ENCODE measurements at places on chromosomes 1 and 21.

DNA sequence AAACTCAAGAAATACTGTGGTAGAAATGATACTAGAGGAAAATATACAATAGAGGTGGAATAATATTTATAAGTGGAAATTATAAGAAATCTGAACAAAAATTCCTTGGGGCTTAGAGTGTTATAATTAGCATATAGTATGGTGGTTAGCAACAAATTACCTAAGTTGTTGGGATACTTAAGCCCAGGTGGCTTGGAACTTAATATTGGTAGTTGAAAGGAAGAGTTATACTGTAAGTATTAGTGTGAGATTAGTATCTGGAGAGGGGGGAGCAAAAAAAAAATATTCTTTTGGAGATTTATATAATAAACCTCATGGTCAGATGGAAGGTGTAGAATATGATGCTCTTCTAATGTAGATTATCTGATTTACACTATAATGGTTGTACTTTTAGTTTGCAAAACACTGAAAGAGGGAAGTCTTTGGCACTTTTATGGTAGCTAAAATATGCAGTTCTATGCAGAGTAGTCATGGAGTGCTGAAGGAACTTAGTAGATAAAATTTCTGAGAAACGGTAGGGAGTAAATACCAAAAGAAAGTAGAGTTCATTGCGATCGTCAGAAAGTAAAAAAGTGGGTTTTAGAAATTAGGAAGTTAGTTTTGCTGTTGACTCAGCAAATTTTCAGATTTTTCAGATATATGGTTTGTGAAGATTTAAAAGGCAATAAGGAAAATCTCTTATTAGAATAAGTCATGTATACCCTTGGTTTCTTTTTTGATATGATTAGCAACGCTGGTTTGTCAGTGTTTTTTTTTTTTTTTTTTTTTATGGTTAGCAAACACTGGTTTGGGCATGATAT, 45.7 kb downstream of the MTF2 start:
- DNase-seq, result no peak

- no peak for DNase-seq
Measured at GRCh38 chr1:201391651-201392511, 7.2 kb downstream of the LAD1 start.

GRCh38 chr1:116586741-116587143, 15.9 kb upstream of the CD58 start:
- DNase-seq, result no peak

DNA sequence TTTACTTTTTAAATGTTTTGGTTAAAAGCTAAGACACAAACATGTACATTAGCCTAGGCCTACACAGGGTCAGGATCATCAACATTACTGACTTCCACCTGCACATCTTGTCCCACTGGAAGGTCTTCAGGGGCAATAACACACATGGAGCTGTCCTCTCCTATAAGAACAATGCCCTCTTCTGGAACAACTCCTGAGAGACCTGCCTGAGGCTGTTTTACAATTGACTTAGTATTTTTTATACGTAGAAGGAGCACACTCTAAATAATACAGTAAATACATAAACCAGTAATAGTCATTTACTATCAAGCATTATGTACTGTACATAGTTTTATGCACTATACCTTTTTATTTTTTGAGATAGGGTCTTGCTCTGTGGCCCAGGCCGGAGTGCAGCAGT, 14.1 kb upstream of the MOB3C start:
- no peak for DNase-seq

DNA sequence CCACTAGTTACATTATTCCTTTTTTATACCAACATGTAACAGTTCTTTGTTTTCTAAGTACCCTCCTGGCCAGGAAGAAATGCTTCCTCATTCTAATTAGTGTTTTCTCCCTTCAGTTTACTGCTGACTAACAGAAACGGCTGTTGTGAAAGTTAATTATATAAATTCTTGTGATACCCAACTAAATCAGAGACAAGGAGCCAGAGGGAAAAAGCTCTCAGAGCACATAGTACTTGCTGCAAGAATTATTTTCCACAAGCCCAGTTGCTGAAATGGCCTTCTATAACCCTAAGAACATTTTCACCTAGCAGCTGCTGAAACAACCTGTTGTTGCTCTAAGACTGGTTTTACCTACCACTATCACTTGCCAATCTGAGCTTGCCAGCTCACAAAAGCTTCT, 82.4 kb downstream of the FAF1 start:
- DNase-seq, result peak; percentile 9

DNA sequence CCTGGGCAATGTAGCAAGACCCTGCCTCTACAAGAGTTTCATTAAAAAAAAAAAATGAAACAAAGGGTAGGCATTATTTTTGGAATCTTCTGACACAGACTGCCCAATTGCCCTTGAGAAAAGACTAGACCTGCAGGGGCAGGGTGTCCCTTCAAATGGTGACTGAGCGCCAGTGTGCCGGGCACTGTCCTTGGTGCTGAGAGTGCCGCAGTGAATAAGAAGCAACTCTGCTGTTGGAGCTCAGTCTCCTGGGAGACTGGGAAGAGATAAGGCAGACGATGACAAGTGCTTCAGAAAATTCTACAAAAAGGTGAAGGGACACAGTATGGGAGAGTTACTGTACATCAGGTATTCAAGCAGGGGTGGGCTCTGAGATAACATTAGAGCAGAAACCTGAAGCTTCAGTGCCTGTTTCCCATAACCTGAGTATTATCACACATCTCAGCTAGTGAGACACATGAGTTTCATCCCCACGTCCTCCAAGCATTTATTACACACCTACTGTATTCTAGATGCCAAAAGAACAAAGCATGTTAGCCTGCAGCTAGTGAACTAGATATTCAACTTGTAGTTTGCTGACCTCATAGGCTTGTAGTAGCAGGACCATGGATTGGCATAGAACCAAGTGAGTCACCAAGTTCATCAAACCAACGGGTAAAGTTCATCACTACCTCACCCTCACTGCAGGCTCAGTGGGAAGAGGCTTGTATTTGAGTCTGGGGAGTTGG, 18.4 kb upstream of the RPL11 start:
- DNase-seq, result peak; percentile 40

- DNase-seq, result peak; percentile 1
Measured at GRCh38 chr1:231460614-231461013, 38.5 kb upstream of the EGLN1 start.

DNA sequence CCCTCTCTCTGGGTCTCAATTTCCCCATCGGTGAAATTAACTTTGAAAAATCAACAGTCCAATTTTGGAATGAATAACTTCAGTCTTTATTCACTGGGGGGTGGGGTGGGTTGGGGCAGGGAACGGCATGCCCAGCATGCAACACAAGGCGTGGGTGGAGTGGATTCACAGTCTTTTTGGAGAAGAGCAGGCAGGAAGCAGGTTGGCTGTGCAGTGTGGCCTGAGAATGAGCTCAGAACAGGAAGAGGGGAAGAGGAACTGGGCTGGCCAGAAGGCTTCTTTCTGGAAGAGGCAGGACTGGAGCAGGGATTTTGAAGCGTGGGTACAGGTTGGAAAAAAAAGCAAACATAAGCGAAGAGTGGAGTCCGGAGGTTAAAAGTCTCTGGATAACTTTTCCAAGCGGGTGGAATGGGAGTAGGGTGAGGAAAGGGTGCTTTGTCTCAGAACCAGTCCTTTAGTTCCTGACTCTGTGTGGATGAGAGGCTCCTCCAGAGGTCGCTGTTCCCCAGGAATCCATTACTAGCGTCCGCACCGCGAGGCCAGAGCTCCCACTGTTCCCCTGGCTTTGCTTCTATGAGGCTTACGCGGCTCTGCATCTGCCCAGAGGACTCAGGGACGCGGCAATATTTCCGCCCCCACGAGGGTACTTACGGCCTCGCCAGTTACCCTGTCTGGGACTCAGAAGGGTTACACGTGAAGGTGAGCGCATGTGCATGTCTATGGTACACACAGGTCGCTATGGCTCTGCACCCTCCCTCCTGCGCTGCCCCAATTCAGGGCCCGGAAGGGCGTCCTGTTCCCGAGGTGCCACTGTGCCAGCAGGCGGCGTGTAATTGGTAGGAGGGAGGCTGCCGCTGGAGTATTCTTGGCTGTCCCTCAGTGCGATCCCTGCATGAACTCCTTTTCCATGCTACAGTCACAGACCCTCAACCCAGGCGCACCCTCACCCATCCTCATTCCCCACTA, 5.5 kb upstream of the FOXD2 start:
- DNase-seq, result peak; percentile 72

DNA sequence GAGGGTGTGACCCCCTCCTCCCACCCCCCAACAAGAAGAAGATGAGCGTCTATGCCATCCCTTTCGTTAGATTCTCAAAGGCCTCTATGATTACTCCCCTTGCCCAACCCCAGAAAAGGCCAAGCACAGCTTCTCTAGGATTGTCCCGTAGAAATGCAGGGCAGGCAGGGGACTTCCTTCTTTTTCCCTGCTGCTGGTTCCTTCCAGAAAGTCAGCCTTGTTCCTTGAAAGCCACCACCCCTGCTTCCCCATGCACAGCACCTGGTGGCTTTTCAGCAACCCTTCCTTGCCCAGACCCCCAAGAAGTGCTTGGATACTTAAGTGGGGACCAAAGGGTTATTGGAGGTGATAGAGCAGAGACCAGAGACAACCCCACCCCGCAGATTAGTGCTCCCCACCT, 75.1 kb downstream of the ARHGEF10L start:
- no peak for DNase-seq

DNA sequence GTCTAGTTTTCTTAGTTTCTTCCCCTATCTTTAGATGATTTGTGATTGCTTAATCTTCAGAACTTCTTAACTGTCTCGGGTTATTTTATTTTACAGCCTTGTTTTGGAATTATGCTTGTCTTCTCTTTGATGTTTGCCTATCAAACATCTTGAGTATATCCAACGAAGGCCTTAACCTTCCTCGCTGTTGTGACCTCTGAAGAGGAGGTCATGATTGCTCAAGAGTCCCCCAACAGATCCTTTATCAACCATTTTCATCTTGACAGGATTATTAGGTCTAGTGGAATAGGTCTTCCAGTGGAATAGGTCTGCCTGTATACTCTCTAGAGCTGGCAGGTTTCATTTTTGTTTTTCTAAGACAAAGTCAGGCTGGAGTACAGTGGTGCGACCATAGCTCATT, 45.7 kb downstream of the UBE4B start:
- DNase-seq, result no peak

- DNase-seq, result no peak
Measured at GRCh38 chr1:238892612-238893011, 493.8 kb upstream of the CHRM3 start.

DNA sequence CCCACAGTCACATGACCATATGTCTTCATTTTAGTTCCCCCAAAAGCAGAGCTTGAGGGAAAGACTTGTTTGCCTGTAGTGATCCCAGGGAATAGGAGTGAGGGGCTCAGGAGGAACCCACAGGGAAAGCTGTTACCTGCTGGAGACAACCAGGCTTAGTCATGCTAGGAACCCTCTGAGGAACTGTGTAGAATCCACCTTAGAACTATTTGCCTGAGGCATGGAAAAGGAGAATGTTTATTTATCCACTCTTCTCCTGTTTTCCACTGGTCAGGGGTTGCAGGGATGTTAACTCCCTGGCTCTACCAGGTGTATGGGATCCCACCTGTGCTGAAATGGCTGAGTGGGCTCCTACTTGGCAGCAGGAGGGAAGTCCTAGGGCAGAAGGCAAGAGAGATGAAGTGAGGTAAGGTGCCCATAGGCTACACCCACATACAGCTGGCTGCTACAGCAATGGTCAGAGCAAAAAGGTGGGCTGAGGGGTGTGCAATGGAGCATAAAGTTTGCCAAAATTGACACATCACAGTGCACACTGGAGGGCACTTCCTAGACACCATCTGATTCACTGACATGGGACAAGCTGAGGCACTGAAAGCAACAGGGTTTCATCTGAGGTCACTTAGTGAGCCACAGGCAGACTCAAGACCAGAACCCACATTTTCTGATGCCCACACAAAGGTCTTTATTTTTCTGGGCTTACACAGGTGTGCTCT, 29.7 kb upstream of the CYP4B1 start:
- DNase-seq, result no peak

DNA sequence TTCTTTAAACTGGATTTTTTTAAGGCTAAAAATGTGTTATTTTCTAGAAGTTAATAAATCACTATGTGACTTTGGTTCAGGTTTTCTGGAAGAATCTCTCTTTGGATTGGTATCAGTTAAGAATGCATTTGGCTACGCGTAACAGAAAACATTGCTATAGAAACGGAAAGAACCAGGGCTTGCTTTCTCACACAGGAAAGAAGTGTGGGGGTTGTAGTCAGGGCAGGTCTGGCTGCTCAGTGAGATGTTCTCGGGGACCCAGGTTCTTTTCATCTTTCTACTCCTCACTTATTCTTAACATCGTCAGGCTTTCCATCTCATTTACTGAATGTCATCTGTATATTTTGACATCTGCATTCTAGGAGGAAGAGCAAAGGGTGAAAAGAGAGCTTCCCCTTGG, 191.4 kb downstream of the ZBTB18 start:
- no peak for DNase-seq

DNA sequence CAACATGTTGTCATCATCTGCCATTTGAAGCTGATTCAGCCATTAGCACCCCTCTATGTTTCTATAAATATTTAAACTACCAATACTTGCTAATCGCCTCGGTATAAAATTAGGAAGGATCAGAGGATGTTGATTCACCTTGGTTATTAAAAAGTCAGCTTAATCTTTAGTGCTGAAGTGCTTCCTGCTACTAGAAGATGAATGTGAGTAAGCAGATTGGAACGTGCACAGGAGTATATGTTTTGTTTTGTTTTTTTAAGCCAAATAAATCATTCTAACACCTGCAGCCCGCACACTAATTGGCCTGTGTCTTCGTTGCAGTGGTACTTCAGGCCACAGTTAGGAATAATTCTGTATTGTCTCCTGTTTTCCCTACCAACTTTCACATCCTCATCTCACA, 485.7 kb downstream of the AJAP1 start:
- DNase-seq, result no peak

DNA sequence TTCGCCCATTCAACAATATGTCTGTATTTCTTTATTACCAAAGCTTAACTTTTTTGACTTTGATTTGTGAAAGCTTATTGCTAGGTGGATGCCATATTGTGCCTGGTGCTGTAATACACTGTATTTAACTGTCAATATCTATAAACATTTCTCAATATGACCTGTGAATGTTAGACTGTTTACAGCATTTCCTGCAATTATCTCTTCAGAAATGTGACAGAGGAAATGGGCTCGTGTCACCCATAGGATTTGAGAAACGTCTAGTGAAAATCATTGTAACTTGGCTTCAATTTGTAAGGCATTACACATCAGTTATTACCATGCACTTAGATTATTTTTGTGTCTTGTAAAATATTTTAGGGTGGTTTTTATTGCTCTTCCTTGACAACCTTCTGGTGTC, 237.8 kb upstream of the ADGRL2 start:
- DNase-seq, result no peak

DNA sequence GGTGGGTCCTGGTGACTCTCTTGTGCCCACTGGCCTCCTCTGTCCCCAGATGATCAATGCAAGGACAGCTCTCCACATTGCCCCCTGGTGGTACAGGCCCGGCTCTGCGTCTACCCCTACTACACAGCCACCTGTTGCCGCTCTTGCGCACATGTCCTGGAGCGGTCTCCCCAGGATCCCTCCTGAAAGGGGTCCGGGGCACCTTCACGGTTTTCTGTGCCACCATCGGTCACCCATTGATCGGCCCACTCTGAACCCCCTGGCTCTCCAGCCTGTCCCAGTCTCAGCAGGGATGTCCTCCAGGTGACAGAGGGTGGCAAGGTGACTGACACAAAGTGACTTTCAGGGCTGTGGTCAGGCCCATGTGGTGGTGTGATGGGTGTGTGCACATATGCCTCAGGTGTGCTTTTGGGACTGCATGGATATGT, 10.8 kb downstream of the ADAMTSL4 start:
- peak; percentile 54 for DNase-seq
